CD4-positive, alpha-beta memory T cell (primary cell): ENCODE measurements at places on chromosomes 1 and 21. TPM values are rescaled to one million over a fixed set of nuclear protein-coding genes. Genes with fewer than 3 reads are reported as not detected.
A peak's percentile ranks its signal among the peaks of the same experiment; 100 is the strongest.

Gene AGT
- not detected for total RNA-seq

DNA sequence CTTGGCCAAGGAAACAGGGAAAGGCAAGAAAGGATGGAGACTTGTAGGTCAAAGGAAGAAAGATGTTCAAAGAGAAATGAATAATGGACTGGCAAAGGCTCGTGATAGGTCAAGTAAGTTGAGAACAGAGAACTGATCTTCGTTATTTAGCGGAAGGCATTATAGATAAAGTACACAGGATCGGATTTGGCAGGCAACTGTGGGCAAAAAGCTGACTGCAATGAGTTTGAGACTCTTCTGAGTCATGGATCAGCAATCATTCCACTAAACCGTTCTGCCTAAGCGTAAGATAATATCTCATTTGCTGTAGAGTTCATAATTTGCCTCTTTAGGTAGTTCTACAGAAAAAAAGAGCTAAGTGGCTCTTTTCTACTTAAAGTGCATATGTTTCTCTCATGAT lies 34.1 kb downstream of the KRTAP21-3 start:
- H3K27me3 ChIP-seq, result no peaks in the 10 kb centered on the region
- no peak for DNase-seq
- no peak overlapping the region for H3K27ac ChIP-seq
- no peaks in the 10 kb centered on the region for H3K36me3 ChIP-seq

DNA sequence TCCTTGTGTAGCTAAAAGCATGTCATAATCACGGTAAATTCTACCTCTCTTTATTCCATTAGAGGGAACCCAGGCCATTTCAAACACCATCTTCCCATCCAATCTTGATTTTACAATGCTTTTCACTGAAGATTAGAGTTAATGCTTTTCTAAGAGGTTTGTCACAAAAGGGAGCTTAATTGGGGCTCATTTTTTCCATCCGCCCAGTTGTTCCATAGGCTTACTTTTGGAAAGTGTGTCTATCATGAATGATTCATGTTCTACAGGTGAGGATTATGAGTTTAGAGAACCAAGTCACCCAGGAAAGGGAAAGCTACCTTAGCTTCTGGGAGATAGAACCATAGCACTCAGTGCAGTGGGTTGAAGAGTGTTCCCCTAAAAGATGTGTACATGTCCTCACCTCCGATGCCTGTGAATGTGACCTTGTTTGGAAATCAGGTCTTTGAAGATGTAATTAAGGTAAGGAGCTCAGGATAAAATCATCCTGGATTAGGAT lies 286.9 kb upstream of the RUNX1 start:
- no peaks in the 10 kb centered on the region for H3K27me3 ChIP-seq
- no peak for DNase-seq
- no peak overlapping the region for H3K4me3 ChIP-seq
- no peak overlapping the region for H3K27ac ChIP-seq
- H3K4me1 ChIP-seq, result no peaks in the 10 kb centered on the region

DNA sequence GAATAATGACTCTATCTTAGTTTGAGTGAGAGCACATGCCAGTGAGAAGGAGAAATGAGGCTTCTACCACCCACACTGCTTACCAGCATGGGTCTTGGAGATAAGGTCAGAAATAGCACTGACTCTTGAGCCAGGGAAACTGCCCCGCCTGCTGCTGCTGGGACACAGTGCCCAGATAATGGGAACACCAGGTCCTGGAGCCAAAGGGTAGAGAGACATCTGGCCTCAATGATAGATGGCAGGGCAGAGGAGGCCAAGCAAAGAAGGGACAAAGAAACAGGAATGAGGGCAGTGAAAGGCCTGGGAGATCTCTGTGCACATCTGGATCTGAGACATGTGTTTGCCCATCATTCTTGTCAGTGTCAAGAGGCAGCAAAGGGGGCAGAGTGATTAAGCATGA lies 97.4 kb downstream of the MIS18A start:
- H3K36me3 ChIP-seq, result no peaks in the 10 kb centered on the region
- DNase-seq, result no peak
- no peak overlapping the region for H3K4me3 ChIP-seq
- H3K4me1 ChIP-seq, result no peaks in the 10 kb centered on the region
- H3K27ac ChIP-seq, result no peak overlapping the region

GRCh38 chr1:192547501-192547900 lies 28.1 kb upstream of the RGS1 start:
- H3K36me3 ChIP-seq, result no peaks in the 10 kb centered on the region
- H3K4me3 ChIP-seq, result no peak overlapping the region
- H3K27me3 ChIP-seq, result no peaks in the 10 kb centered on the region
- no peak for DNase-seq
- H3K27ac ChIP-seq, result no peak overlapping the region

DNA sequence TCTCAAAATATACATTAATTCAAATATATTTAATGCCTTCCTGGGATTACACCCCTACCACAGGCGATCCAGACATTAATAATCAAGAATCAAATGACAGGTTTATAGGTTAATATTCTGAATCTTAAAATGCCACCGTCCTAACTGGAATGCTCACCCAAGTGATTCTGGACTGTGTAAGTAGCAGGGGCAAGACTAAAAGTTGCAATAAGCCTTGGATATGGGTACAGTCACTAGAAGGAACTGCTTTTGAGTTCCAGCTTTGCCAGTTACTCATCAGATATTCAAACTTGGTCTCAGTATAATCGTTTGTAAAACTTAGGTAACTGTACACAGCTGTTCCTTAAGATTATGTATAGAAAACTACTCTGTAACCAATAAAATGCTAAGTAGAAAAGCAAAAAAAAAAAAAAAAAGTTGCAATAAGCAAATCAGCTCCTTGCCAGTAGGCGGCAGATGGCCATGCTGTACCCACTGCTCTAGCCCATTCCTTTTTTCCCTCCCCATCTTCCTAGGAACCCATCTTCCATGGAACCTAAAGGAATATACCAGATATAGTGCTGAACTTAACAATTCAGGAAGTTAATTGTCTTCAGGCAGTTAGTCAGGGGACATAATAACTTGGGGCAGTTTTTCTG lies 10.5 kb downstream of the RO60 start:
- peaks cover 38% of the 10 kb centered on the region for H3K4me1 ChIP-seq
- H3K4me3 ChIP-seq, result no peak overlapping the region
- no peaks in the 10 kb centered on the region for H3K27me3 ChIP-seq

- H3K4me3 ChIP-seq, result no peak overlapping the region
- H3K4me1 ChIP-seq, result no peaks in the 10 kb centered on the region
- DNase-seq, result no peak
- H3K27me3 ChIP-seq, result peaks cover 3% of the 10 kb centered on the region
These were observed 18.1 kb upstream of the ARHGAP29 start for GRCh38 chr1:94255476-94255875.

DNA sequence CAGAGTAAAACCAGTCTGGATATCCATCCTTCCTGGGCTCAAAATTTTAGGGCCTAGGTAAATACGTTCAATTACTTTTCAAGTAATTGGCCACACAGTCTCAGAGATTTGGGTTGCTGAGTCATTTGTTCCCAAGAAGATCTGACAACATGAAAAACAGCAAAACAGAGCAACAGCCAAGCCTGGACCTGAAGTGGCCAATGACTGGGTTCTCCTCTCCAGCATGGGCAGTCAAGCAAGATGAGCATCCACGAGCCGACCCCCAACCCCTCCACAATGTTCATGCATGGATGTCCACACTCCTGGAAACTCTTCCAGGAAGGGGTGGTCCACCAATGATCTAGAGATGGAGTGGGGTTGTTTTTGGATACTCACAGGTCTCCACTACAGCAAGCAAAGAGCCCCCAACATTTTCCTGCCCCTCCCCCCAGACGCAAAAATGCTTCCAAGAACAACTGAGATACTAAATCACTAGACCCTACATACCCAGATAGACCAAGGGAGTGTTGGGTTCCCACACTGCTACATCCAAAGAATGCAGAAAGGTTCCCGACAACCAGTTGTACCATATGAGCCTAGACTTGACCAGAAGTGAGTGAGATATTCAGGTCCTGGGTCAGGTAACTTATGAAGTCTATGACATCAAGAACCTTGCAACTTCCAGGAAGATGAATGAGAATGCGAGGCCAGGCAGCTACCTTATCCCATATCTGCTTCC lies 73.0 kb downstream of the CD46 start:
- no peaks in the 10 kb centered on the region for H3K27me3 ChIP-seq
- DNase-seq, result no peak
- H3K4me1 ChIP-seq, result peaks cover 93% of the 10 kb centered on the region
- peak overlapping the region; percentile 86 for H3K27ac ChIP-seq
- no peaks in the 10 kb centered on the region for H3K36me3 ChIP-seq
